ENCODE measurements at places on chromosomes 12 and 14.

GRCh38 chr12:131692431-131692830 is 18.5 kb upstream of the SFSWAP start:
- DNase-seq = no peak

DNA sequence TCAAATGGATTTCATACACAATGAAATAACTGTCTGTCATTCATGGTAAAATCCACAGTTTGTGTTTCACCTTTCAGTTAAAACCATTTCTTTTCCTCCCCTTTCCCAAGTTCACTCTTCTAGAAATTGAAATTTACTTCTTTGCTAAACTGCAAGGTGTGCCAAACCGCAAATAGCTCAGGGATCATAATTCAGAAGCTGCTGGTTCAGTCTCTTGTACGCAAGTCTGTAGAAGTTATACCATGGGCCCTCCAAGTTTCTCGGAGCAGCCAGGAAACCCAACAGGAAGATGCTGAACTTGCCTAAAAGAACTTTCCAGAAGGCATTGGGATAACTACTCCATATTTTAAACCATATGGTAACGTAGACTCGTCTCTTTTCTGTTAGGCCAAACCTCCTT is 268.9 kb downstream of the FLRT2 start:
- DNase-seq = no peak

DNA sequence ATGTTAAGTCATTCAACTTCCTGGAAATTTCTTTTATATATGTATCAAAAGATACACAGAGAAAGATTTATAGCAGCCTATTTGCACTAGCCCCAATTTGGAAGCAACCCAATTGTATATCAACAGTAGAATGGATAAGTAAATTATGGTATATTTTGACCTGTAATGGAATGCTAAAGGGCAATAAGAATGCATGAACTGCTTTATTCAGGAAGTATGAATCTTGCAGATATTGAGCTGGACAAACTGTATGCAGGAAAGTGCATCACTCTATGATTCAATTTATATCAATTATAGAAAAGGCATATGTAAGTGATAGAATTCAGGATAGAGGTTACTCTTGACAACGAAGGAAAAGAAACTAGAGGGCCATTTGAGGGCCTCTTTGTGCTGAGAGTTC is 913.1 kb upstream of the FBXO33 start:
- DNase-seq = no peak

GRCh38 chr12:11763760-11764520 is 114.5 kb downstream of the ETV6 start:
- DNase-seq = no peak

DNA sequence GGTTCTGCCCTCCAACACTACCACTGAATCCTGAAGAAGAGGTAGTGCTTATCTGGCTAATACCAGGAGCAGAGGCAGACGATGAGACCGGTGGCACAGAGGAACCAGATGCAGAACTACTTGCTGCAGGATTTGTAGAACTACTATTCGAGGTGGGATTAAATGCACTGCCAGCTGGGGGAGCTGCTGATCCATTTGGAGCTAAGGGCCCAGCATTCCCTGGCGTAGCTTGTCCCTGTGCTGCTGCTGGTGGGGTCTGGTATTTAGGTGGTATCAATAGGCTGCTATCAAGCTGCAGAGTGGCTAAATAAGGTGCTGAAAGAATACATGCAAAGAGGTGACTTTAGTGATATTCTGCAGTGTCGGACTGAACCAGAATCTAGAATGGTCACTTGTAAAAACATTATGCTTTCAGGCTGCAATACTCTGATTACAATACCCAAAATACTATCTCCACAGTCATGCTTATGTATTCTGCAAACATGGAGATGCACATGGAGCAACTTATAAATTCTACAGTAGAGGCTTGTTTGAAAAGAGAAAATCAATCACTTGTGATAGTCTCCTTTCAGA is 294.2 kb downstream of the MED13L start:
- DNase-seq = no peak

DNA sequence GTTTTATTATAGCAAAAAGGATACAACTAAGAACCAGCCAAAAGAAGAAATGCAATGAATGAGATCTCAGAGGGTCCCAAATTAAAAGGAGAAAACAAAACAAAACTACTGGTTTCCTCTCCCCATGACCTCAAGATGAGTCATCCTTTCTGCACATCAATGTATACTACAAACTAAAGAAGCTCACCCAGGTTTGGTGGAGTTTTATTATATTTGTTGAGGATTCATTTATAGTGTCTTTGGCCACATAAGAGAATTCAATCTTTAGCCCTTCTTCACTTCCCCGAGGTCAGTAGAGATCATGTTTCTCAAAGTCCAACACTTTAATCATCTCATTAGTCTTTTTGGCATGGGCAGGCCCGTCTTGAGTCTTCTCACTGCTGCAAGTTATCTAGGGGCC is 210.6 kb downstream of the SLC6A15 start:
- DNase-seq = no peak

- no peak for DNase-seq
Observed at GRCh38 chr12:96195845-96196451, 1.8 kb downstream of the ELK3 start.

DNA sequence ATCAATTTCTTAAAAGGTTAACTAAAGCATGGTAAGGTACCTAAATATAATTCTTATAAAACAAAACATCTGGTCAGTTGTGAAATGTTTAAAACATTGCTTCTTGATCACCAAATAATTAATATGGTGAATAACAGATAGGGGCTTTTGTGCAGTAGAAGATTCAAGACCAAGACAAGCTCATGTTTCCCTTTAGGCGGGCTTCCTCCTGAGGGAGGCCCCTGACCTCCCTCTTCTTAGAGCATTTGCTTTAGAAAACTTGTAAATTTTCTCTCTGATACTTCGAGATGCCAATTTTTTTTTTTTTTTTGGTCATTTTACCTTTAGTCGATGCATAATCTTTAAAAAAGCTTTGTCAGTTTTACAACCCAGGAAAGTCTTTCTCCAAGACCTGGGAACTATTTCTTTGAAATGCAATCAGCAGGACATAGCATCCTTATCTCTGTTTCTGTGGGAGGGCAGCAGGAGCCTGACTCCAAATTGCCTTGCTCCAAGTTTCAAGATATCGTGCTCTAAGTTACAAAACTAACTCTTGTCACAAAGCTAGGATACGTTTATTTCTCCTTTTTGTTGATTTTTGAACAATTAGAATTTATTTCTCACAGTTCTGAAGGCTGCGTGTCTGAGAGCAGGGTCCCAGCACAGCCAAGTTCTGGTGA is 66.6 kb upstream of the BICD1 start:
- DNase-seq = no peak

DNA sequence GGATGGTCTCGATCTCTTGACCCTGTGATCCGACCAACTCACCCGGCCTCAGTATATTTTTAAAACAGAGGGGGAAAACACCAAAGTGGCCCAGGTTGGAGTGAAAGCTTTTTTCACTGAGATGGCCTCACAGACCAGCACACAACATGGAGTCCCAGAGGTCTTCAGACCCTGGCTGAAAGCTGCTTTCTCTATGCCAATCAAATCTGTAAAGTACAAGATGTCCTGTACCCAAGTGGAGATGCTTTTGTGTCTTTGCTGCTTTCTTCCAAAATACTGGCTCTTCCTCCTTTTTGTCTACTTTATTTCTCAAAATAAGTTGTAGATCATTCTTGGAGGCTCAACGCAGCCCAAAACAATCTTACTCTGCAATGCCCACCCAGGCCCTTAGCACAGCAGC is 214.8 kb downstream of the MED13L start:
- no peak for DNase-seq

DNA sequence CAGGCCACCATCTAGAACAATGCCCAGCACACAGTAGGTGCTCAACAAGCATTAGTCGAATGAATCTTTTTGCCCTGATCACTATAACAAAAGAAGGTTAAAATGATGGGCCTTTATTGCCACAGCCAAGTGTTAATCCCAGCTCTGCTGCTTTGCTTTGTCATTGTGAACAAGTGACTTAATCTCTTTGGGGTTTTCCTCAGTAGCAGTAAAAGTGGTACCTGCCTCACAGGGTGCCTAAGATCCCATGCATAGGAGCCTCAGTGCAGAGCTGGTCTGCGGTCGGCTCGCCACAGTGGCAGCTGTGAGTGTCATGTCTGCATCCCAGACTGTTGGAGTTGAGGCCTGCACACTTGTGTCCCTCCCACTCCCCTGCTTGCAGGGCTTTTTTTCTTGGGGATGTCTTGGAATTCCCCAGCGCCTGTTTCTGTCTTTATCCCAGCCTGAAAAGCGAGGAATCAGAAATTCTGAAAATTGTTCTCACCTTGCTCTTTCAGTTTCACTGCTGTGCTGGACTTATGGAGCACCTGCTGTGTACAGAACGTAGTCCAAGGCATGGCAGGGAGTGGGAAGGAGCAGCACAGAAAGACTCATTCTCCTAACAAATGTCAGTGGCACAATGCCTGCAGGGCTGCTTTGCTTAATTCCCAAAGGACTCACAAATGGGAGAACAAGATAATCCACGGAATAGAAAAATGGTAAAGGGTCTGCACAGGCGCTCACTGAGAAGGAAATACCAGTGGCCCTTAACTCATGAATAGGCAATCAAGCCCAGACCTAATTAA is 90.8 kb downstream of the EML1 start:
- DNase-seq = no peak

GRCh38 chr12:52698651-52699340 is 4.5 kb downstream of the KRT77 start:
- DNase-seq = no peak

GRCh38 chr12:642633-643474 is 20.4 kb downstream of the NINJ2 start:
- DNase-seq = peak; percentile 78

- DNase-seq = no peak
Observed at GRCh38 chr12:103839103-103839502, 1.9 kb downstream of the NT5DC3 start.

GRCh38 chr14:74258764-74259035 is 19.5 kb downstream of the VSX2 start:
- DNase-seq = no peak

DNA sequence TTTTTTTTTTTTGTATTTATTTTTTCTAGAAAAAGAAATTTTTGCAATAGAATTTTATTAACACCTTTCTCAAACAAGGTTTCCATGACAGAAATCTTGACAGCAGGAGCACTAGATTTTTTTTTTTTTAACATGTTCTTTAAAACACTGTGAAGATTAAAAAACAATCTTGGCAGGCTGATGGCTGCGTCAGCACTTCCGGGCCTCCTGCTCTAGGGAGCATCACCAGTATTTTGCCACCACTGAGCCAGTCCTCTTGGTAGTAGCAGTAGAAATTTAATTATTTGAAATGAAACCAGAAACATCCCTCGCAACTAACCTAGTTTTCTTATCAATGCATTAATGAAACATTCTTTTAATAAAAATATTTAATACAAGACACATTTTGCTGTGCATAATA is 99.6 kb downstream of the APAF1 start:
- no peak for DNase-seq

GRCh38 chr12:12736759-12737676 is 19.9 kb downstream of the CDKN1B start:
- DNase-seq = peak; percentile 55

DNA sequence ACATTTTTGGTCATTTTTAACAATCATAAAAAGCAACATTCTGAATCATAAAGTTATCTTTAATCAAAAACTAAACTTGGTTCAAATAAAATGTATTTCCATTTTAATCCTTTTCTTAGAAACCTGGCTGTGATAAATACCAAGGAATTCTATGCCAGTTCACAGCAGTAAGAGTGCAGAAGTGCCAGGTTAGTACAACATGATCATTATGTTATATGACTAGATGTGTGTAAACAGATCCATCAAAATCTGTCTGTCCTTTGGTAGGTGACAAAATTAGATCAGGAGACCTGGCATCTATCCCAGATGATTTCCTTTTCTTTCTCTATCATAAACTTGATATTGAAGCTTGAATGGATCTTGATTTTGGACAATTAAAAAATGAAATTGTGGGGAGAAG is 200.6 kb upstream of the STXBP6 start:
- no peak for DNase-seq
